ENCODE measurements at places on chromosomes 13 and 19.

- no peak for DNase-seq
Measured at GRCh38 chr13:49435992-49436391, 7.9 kb downstream of the CAB39L start.

- DNase-seq, result no peak
Measured at GRCh38 chr19:14056741-14057356, 5.0 kb downstream of the PALM3 start.

GRCh38 chr19:35986111-35986510 is 8.9 kb upstream of the SDHAF1 start:
- no peak for DNase-seq

- no peak for DNase-seq
Measured at GRCh38 chr19:10292206-10292788, 2.5 kb downstream of the ICAM5 start.

DNA sequence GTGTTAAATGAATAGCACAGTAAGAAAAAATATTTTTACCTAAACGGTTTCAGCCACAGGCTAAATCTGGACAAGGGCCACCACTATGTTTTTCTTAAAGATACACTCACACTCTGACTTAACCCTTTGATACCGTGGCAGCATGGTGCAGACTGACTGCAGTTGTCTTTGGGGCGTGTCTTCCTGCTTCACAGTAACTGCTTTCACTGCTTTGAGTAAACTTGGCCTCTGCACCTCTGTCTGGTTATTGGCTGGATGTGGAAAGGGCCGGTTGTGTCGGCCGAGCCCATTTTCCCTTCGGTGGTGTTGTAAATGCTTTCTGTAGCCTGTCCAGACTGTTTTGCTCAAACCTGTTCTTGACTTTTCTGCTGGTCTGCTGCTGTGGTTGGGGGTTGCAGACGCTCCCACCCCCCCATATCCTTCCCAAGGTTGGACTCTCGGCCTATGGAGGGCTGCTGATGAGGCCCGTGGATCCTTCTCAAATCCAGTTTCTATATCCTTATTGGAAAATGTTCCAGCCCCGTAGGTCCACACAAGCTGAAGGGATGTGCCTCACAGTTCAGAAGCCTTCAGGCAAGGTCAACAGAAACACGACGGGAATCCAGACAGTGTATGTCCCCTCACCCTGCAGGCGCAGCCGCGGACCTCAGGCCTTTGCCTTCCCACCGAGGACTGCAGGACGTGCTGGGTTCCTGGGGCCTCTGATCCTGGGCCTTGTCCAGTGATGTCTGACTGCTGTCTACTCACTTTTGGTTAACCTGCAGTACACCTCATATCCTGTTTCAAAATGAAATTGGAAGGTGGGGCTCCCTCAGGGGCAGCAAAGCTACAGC is 90.2 kb upstream of the RNF113B start:
- no peak for DNase-seq

- DNase-seq, result no peak
Measured at GRCh38 chr19:44498988-44499387, 1.3 kb downstream of the ZNF180 start.

DNA sequence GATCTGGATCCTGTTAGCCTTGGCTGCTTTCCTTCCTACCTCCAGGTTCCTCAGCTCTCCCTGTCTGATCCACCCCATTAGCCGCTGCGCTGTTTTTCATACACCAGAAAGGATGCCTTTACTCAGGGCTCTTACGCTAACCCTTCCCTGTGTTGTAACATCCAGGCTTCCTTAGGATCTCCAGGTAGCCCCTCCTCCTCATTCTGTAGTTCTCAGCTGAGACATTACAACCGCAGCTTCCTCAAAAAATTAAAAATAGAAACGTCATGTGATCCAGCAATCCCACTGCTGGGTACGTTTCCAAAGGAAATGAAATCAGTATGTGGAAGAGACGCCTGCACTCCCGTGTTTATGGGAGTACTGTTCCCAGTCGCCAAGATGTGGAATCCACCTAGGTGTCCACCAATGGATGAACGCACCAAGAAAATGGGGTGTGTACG is 18.4 kb upstream of the MYADM start:
- no peak for DNase-seq

- no peak for DNase-seq
Measured at GRCh38 chr19:36047835-36048234, 6.2 kb downstream of the THAP8 start.

GRCh38 chr13:52845334-52845761 is 3.1 kb downstream of the PCDH8 start:
- DNase-seq, result no peak

GRCh38 chr19:10815007-10815536 is 20.9 kb downstream of the TMED1 start:
- no peak for DNase-seq

- no peak for DNase-seq
Measured at GRCh38 chr19:50178859-50179537, 15.9 kb upstream of the IZUMO2 start.

DNA sequence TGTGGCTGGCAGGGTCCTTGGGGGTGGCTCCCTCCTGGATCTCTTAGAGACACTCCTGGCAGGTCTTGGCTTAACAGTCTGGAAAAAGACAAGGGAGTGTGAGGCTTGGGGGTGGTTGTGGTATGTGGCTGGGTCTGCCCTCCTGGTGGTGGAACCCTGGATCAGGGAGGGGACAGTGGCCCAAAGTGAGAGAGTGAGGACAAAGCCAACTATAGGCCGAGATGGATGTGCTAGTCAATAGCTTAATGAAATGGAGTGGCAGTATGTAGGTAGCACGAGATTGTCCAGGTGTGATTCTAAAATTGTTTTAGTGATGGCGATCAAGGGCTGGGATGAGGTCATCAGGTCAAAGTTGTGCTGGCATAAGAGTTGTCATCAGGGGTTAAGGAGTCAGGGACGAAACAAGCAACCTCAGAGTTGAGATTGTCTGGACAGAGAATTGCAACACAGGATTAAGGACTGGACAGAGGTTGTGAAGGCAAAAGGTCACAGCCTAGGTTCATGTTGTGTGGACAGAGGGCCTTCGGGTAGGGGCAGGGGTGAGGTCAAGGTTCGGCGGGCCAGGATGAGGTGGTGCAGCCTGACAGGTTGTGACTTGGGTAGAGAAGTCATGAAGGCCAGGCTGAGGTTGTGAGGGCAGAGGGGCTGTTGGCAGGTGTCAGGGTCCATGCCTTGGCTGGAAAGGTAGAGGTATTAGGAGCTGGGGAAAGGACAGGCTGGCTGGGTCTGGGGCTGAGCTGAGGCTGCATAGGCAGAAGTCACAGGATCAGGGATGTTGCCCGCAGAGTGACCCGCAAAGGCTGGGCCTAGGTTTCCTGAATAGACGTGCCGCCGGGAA is 4.5 kb upstream of the RASAL3 start:
- no peak for DNase-seq

DNA sequence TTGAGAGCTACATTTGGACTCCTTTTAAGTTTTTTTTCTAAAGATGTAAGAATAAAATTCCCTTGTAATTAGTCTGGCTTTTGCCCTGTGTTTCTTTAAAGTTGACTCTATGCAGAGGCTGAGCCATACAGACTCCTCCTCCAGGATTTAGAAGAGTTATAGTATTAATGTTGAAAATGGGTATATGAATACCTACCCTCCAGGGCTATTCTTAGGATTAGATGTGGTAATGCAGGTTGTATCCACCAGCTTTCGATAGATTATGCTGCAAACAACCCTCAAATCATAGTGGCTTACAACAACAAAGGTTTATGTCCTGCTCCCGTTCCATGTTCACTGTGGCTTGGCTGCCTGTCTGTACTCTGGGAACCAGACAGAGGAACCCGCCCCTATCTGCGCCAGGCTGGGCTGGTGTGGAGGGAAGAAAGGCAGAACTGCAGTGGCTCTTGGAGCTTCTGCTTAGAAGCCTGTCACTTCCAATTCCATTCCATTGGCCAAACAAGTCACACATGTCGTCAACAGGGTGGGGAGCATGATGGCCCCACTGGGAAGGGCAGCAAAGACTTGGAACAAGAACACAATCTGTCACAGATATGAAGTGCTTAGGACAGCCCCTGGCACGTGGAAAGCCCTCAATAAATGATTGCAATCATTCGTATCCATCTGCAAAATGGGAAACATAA is 290.8 kb downstream of the FOXO1 start:
- DNase-seq, result no peak

GRCh38 chr19:36103842-36104552 is 6.9 kb upstream of the OVOL3 start:
- DNase-seq, result no peak

- no peak for DNase-seq
Measured at GRCh38 chr13:43666403-43666802, 120.4 kb downstream of the ENOX1 start.

- no peak for DNase-seq
Measured at GRCh38 chr19:47433121-47433520, 13.8 kb upstream of the MEIS3 start.

- DNase-seq, result no peak
Measured at GRCh38 chr19:48982280-48982679, 10.8 kb downstream of the GYS1 start.

- no peak for DNase-seq
Measured at GRCh38 chr19:1942078-1942933, 1.3 kb downstream of the CSNK1G2 start.

DNA sequence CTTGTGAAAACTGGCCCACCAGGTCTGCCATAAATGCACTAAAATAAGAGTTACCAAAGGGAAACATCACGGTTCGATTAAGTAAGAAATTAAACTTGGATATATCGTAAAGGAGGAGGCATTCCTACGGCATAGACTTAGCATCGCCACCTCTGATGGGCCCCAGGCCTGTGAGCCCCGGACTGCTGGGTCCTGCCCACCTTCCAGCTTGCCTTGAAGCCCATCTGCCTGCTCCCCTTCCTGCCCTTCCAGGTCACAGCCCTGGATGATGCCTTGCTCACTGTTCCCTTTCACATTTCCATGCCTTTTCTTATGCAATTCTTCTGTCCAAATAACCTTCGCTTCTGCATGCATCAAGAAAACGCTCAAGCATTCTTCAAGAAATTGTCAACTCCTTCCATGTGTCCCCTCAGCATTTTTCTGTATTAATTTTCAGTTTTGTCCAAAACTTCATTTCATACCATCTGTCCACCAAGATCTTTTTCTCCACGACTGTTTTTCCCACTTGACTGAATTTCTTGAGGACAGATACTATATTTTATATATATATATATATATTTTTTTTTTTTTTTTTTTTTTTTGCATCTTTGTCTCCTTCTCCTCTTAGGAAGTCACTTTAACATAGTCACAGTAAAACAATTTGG is 91.2 kb downstream of the DOCK9 start:
- no peak for DNase-seq

GRCh38 chr13:110524541-110525257 is 36.8 kb downstream of the RAB20 start:
- no peak for DNase-seq

- no peak for DNase-seq
Measured at GRCh38 chr13:23381866-23382265, 51.6 kb downstream of the SACS start.

GRCh38 chr13:109400624-109401257 is 385.6 kb downstream of the IRS2 start:
- no peak for DNase-seq

DNA sequence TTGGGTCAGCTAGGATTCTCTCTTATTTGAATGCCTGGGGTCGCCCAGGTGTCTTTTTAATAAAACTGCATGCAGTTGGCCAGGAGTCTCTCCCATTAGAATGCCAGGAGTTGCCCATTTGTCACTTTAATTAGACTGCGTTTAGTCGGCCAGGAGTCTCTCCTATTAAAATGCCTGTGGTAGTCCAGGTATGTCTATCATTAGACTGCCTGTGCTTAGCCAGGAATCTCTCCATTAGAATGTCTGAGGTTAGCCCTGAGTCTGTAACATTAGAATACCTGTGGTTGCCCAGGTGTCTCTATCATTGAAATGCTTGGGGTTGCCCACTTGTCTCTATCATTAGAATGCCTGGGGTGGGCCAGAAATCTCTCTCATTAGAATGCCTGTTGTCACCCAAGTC is 1470.9 kb downstream of the UQCRFS1 start:
- no peak for DNase-seq

GRCh38 chr13:29020314-29020713 is 200.2 kb downstream of the MTUS2 start:
- no peak for DNase-seq

- no peak for DNase-seq
Measured at GRCh38 chr13:80877209-80877943, 536.5 kb upstream of the SPRY2 start.

- DNase-seq, result peak; percentile 99
Measured at GRCh38 chr19:48400018-48400742, 6.7 kb downstream of the GRIN2D start.

DNA sequence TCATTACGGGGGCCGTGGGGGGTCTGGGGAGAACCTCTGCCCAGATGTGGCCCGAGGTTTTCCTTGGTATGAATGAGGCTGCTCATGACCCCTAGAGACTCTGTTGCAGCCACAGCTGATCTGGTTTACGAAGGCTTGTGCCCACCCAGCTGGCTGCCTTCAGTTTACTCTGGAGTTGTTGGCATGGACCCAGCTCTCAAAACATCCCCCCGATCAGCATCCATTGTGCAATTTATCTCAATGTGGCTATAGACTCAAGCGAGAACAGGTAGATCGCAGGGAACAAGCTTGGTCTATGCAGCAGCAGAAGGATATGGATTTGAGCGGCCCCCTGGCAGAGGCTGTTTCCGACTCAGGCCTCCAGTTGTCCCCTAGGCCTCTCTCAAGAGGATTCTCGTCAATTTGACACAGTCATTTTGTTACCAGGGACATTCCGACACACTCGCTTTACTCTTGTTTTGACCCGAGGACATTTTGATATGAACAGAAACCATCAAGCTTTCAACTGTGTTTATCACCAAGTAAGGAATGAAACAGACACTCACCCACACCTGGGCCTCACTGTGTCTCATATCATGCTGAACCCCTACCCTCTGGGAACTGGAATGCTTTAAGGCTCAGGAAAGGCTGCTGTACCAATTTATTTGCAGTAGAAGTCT is 161.5 kb downstream of the KATNAL1 start:
- DNase-seq, result no peak

GRCh38 chr13:41859565-41859964 is 101.3 kb downstream of the VWA8 start:
- no peak for DNase-seq

DNA sequence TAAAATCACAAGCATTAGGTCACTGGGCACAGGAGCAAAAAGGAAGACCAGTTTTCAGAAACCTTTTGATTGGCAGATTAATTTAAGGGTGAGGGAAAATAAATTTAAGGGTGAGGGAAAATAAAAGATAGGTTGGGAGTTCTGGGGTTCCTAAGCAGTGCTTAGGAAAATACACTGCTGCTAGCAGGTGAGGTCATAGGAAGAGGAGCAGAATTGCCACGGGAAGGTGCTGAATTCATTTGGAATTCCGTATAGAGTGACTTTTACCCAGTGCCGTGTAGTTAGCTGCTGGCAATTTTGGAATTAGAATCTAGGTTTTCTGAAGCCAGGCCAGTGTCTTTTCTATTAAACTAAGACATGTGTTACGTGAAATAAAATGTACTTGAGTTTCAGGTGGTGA is 59.8 kb downstream of the DGKH start:
- DNase-seq, result no peak

DNA sequence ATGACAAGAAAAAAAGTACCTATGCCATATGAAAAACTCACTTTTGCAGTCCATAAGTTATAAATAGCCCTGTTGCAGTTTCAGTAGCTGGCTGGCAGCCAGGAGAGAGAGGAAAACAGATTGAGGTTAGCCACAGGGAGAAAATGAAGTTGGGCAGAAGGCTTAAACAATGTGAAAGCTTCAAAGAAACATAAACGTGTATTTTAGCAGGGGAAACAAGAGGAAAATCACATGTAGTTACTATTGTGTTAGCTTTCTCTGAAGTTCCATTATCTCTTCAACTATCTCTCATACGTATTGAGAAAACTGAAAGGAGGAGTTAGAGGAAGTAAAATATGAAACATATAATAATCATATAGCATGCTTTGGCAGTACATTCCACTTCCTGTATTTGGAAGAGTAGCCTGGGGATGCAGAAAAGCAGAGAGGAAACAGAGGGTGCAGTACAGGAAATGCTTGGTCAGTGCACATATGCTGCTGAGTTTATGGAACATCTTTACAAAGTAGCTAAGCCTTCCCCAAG is 1551.1 kb downstream of the EFNB2 start:
- no peak for DNase-seq

Data from iPS DF 19.7 (cell line).